PC-3 (cell line): ENCODE measurements at places on chromosomes 4 and X.

GRCh38 chr4:29972121-29972520, 748.0 kb upstream of the PCDH7 start:
- peak; percentile 34 for DNase-seq

- no peak for DNase-seq
Observed at GRCh38 chr4:159505266-159505975, 402.5 kb downstream of the RAPGEF2 start.

GRCh38 chrX:136694431-136695087, 46.6 kb downstream of the CD40LG start:
- peak; percentile 64 for DNase-seq

DNA sequence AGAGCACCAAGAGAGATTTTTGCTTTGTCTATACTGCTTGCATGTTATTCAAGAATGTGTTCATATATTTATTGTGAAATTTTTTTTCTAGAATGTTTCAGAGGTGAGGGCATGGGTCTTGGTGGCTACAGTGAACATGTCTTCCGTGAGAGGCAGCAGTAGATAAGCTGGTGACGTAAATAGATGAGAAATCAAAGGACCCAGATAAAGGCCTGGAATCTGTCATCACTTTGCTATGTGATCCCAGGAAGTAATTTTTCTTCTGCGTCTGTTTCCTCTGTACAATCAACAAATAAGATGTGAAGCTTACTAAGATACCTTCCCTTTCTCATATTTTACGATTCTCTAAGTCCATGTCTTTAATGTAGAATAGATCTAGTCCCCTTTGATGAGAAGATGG, 129.1 kb downstream of the COL4A6 start:
- peak; percentile 77 for DNase-seq

GRCh38 chr4:150244600-150244999, 166.4 kb downstream of the DCLK2 start:
- DNase-seq, result peak; percentile 52

DNA sequence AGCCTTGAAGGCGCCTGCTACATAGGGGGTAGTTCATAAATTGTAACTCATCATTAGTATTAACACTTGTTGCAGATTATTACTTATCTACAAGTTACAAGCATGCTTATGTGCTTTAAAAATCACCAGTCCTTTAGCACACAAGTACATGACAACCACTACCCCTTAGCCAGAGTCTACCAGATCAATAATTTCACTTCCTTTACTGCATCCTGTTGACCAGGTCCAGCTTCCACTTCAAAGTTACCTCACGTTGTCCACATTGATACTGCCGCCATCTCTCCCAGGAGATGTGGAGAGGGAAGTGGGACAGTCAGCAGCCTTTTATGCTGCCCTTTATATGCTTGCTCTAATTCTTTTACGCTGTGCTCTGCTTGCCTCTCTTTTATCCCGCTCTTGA, 231.3 kb upstream of the CXXC4 start:
- DNase-seq, result no peak

DNA sequence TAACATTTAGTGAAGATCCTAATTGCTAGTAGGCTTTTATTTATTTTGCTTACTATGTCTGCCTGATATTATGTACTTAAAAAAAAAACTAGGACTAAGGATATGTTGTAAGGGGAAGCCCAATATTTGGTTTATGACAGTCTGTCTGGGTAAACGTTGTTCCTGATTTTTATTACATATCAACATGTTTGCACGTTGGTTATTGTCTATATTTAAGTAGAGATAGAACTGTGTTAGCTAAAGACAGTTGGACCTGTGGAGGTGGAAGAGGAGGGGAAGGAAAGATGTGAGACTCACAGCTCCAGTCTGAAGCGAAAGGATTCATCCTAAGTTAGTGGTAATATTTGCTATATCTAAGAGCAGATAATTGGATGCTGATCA, 90.3 kb downstream of the TMEM131L start:
- DNase-seq, result peak; percentile 41

GRCh38 chr4:5863461-5864113, 29.3 kb downstream of the CRMP1 start:
- DNase-seq, result peak; percentile 87

GRCh38 chr4:138236037-138236436, 6.1 kb downstream of the SLC7A11 start:
- no peak for DNase-seq

DNA sequence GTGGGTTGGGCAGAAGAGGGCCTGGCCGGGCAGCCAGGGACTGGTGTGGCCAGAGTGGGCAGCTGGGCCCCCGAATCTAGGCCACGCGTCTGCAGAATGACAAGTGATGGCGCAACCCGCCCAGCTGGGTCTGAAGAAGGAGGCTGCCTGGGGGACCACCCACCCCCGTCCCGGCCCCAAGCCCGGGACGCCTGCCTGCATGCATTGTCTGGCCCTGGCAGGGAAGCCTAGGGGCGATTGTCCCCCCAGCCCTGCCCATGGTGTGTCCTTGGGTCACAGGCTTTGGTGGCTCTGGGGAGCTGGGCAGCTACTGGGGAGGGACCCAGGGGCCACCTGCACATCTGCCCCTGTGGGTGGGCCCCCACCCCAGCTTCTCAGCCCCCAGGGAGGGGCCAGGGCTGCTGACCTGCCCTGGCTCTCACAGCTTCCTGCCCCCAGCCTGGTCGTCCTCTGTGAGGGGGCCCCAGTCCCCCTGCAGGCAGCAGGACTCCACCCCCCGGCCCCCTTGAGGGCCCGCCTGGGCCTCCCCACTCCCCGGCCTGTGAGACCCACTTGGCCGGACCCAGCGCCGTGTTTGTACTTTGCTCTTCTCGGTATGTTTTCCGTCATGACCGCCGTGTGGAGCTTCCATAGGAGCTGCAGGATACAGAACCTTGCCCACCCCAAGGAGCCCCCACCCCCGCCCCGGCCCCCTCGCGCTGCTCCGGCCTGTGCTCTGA, 4.9 kb downstream of the FGFR3 start:
- DNase-seq, result no peak

DNA sequence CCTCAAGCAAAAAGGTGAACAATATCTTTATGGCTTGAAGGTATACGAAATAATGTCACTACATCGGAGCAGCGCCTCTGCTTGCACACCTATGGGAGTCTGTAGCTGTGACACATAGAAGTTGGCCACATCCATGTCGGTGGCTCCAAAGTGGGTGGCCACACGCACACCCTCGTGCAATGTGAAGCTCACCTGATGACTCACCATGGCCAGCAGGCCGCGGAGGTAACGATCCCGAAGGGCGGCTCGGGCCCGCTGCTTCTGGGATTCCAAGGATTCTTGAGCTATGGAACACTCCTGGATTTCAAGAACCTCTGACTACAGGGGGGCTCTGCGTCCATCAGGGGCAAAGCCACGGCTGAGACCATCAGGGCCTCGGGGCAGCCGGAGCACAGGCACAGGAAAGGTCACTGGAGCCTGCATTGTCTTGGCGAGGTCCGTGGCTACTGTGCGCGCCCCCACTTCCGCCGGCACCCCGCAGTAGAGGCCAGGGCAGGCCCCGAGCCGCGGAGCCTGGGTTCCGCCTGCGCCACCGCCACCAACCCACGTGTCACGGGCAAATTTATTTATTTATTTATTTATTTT, 25.2 kb downstream of the NYX start:
- no peak for DNase-seq

GRCh38 chr4:173436149-173436579, 37.2 kb upstream of the SCRG1 start:
- no peak for DNase-seq

- no peak for DNase-seq
Observed at GRCh38 chr4:19402581-19403065, 849.1 kb upstream of the SLIT2 start.

GRCh38 chrX:16213961-16214360, 46.7 kb downstream of the MAGEB17 start:
- no peak for DNase-seq

GRCh38 chrX:46547857-46548256, 2.6 kb upstream of the ZNF674 start:
- peak; percentile 68 for DNase-seq

DNA sequence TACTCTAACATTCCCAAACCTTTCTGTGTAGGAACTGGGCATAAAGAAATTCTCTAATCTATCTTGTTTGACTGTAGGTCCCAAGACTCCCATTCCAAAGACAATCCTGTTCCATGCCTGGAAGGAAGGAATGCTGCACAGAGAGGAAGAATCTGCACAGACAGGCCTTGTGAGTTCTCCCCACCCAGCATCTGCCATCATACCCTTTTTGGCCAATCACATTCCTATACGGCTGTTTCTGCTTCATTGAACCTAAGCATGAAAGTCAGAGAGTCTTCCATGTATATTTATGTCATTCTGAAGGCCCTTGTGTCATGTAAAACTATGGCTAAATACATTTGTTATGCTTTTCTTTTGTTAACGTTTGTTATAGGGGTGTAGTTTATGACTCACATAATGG, 667.7 kb upstream of the IGFBP7 start:
- DNase-seq, result no peak

DNA sequence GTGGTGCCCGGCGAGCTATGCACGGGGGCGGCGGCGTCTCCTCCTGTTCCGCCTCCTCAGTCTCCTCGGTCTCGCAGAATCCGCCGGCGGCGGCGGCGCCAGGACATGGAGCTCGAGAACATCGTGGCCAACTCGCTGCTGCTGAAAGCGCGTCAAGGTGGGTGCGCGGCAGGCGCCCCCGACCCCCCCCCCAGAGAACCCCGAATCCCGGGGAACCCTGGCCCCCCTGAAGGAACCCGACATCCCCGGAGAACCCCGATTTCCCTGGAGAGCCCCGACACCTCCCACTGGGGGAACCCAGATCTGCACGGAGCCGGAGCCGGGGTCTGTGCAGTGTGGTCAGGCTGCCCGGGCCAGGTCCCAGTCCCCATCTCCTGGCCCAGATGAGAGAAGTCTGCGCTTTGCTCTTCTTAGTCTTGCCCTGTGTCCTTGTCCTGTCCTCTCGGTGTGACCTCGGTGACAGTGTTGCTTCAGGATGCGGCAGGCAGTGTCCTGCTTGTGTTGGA, 648 bp downstream of the GRK4 start:
- no peak for DNase-seq

DNA sequence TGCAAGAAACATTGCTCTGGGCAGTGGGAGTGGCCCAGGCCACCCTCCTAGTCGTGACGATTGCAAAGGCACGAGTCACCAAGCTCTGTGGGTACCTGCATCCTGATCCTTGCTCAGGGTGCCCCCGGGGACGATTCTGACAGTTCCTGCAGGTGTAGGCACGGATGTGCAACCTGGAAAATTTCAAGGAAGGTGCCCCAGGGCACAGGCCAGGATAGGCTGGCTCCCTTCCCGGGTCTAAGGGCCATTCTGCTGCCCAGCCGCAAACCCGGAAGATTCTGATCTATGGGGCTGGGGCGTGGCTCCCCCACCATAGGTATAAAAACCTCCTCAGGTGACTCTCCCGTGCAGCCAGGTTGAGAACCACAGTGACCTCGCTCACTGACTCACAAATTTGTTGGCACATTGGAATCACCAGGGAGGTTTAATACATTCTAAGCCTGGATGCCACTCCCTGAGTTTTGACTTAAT, 228.5 kb downstream of the PTTG2 start:
- DNase-seq, result peak; percentile 96

DNA sequence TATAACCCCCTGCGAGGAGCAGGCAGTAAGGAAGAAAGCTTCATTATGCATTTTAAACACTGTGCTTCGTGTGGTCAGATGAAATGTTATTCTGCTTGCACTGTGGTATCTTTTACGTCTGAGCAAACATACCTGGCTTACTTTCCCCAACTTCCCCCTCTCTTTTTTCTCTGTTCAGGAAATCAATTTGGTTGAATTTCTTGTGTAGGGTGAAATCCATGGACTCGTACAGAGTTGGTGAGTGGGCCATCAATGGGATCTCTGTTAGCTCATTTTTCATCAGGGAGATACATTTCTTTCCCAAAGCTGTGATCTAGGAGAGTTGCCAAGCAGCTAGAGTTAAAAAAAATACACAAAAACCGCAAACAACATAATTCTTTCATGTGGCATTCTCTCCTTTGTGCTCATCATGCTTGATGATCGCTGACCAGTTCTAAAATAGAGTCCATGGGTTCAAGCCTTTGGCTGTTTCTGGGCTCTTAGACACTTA, 98.5 kb downstream of the FRAS1 start:
- DNase-seq, result no peak

DNA sequence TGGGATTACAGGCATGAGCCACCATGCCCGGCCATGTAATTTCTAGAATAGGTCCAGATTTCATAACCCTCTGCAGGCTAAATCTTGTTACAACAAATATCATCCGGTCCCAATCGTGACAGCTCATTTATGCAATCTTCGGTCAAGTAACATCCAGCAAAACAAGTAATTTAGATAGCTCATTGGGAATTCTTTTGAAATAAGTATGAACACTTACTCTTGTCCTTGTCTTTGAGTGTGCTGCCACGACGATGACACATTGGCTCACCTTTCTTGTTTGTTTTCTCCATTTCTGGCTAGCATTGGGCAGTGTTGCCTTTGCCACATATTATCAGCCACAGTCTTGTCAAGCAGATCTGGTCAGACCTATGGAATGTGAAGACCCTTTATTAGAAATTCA, 92.0 kb downstream of the PHEX start:
- DNase-seq, result peak; percentile 61

- DNase-seq, result no peak
Observed at GRCh38 chr4:139329665-139330200, 27.5 kb upstream of the NDUFC1 start.

DNA sequence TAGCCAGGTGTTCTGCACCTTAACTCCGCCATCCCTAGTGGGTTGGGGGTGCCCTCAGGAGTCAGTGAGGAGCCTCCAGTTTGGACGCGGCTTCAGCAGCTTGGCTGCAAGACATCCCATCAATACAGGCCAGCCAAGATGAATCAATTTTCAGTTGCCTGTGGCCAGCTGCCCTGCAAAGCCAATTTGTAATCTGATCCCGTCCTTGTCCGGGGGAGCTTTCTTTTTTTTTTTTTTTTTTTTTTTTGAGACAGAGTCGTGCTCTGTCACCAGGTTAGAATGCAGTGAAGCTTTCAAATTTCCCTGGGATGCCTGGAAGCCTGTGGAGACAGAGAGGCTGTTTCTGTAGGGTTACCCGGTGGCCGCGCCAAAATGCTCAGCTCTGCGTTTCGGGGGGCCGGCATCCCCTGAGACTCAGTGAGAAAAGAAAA, 192.5 kb downstream of the ASMT start:
- peak; percentile 53 for DNase-seq

- no peak for DNase-seq
Observed at GRCh38 chr4:168570466-168570865, 73.6 kb downstream of the PALLD start.

DNA sequence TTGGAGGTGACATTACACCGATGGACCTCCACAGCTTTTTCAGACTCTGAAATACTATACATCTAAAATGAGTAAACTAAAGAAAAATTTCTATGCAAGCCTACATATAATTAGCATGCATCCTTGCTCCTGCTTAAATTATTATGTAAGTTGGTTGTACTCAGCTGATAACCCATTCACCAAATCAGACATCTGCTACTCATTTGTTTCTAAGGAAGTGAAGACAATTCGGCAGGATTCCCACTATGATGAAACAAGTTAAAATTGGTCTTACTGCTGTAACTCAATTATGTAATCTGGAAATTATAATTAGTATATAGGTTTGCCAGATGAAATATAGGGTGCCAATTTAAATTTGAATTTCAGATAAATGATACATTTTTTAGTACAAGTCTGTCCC, 59.5 kb upstream of the FGF13 start:
- DNase-seq, result no peak
